ENCODE measurements at places on chromosomes 7 and 10.

GRCh38 chr7:43351683-43352082 lies 231.2 kb upstream of the STK17A start:
- no peak for DNase-seq

DNA sequence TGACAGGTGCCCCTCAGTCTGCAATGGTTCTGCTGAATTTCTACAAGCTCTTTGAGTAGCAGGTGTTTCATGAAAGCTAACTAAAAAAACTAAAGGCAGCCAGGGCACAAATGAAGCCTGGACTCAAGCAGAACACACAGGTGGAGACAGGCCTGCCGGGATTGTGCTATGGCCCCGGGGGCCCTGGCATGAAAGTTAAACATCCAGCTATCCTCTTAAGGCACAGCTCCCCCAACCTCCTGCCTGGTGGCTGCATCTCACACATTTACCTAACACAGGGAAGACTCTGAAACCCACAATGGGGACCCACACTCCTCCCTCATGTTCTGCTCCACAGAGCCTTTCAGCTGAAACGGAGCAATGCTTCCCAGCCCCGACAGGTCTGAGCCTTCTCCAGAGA lies 76.3 kb upstream of the CAMK2B start:
- DNase-seq = no peak

GRCh38 chr7:77877791-77878190 lies 79.2 kb downstream of the PHTF2 start:
- DNase-seq = no peak

DNA sequence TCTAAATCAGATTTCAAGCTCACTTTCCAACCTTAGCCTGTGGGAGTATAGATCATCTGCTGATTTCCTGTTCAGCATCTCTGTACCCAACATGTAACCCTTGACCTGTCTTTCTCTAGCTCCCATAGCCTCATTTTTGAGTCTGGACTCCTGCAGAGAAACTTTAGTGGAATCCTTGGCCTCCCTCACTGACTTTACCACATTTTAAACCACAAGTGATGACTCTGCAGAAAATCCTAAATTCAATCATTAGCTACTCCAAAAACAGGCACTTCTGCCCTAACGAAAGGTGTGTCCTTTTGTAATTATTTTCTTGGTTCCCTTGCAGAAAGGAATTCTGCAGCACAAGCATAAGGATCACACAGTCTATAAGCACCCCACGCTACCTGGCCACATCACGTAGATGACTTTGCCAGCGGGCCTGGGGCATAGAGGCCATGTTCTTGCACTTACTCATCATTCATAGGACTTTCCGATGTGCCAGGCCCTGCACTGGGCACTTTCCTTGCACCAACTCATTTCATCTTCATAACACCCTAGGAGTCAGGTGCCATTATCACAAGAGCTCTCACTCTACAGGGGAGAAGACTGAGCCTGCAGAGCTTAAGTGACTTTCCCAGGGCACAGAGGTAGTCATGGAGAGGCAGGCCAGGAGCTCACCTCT lies 57.2 kb upstream of the OPALIN start:
- no peak for DNase-seq

DNA sequence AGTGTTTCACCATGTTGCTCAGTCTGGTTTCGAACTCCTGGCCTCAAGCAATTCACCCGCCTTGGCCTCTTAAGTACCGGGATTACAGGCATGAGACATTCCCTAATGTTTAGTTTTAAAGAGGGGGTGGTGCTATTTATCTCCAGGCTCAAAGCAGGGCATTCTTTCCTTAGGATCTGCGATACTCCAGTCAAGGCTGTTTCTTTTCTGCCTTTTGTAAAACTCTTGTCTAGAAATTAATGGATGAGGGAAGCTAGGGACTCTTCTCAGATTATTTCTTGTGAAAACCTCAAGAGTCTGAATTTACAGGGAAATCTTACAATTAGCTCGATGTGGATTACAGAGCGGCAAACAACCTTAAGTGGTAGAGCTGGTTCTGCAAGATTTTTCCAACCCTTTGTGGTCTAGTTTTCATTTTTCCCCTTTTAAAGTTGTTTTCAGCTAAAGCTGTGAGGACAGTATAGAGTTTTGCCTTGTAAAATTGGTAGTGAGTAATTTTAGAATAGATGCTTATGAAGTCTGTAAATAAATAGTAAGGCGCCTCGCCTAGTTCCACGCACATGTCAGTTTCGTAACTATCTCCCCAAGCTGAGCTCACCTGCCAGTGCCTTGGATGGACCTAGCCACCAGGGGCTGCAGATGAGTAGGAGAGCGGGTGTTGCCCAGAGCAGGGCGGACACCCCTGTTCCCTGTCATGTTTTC lies 53.1 kb downstream of the CUX1 start:
- DNase-seq = no peak

- DNase-seq = peak; percentile 66
These were observed 68.5 kb downstream of the CXCL12 start for GRCh38 chr10:44316187-44316921.

Measured in GM12865 (cell line).